ENCODE measurements at places on chromosomes 2 and 18. TPM values are rescaled to one million over a fixed set of nuclear protein-coding genes. Genes with fewer than 3 reads are reported as not detected.

EMILIN2 gene
- under 0.01 TPM for total RNA-seq

GLI2 gene
- 4.7 TPM for total RNA-seq

DPYSL5 gene
- total RNA-seq, result not detected

PLEK gene
- total RNA-seq, result under 0.01 TPM

ANKRD23 gene
- 0.54 TPM for total RNA-seq

- no peaks in the 10 kb centered on the region for H3K27me3 ChIP-seq
- H3K4me1 ChIP-seq, result peaks cover 7% of the 10 kb centered on the region
- no peak for DNase-seq
- no peak overlapping the region for H3K4me3 ChIP-seq
- H3K27ac ChIP-seq, result no peak overlapping the region
These were observed 260.0 kb upstream of the ID2 start for GRCh38 chr2:8421658-8422449.

DNA sequence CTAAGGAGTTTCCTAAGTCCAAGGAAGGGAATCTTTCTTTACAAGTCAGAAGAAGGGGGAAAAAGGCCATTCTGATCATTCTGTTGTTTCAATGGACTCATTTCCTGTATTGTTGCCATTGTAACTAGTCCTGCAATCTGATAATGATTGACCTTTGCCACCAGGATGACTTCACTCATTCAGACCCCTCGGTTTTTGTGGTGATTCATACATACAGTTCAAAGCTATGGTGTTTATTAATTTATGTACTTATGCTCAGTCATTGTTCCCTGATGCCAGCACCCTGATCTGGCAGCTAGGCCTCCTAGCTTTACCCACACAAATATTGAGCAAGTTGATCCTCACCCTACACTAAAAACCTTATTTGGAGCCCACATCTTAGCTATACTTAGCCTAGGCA is 57.6 kb upstream of the ZNF519 start:
- H3K36me3 ChIP-seq, result no peaks in the 10 kb centered on the region
- H3K27ac ChIP-seq, result no peak overlapping the region
- H3K4me3 ChIP-seq, result no peak overlapping the region
- DNase-seq, result no peak
- no peaks in the 10 kb centered on the region for H3K27me3 ChIP-seq

DNA sequence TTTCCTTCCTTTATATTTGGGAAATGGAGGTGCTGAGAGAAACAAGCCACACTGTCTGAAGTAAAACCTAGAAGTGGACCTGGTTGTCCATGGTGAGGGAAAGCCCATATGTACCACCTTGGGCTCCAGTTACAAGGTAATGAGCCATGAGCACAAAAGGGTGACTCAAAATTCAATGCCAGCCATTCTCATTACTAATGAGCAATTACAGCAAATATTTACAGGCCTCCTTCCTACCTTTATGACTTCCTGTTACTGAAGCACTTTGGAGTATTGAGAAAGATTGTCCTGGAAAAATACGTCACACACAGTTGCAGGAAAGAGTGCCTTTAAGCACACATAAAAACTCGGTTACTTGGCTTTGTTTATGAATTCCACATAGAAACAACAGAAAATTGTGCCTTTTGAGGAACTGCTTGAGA is 9.1 kb downstream of the EPAS1 start:
- H3K27ac ChIP-seq, result no peak overlapping the region
- H3K27me3 ChIP-seq, result no peaks in the 10 kb centered on the region
- peaks cover 18% of the 10 kb centered on the region for H3K36me3 ChIP-seq
- peaks cover 26% of the 10 kb centered on the region for H3K4me1 ChIP-seq
- H3K4me3 ChIP-seq, result no peak overlapping the region

- peak overlapping the region; percentile 43 for H3K27ac ChIP-seq
- no peak overlapping the region for H3K4me3 ChIP-seq
- no peaks in the 10 kb centered on the region for H3K36me3 ChIP-seq
- no peaks in the 10 kb centered on the region for H3K27me3 ChIP-seq
These were observed 114.7 kb upstream of the CYP1B1 start for GRCh38 chr2:38190542-38191218.

DNA sequence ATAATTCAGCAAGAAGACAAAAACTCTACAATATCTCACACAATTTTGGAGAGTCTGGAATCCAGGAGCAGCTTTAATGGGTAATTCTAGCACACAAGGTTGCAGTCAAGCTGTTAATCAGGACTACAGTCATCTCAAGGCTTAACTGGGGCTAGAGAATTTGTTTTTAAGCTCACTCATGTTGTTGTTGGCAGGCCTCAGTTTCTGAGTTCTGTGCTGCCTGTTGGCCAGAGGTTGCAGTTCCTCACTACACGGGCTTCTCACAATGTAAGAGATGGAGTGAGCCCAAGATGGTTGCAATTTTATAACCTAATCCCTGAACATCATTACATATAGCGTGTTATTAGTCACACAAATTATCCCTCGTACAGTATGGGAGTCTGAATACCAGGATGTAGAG is 50.6 kb upstream of the TMEFF2 start:
- H3K4me3 ChIP-seq, result no peak overlapping the region
- no peaks in the 10 kb centered on the region for H3K27me3 ChIP-seq
- no peak for DNase-seq
- H3K4me1 ChIP-seq, result no peaks in the 10 kb centered on the region
- no peak overlapping the region for H3K27ac ChIP-seq
- no peaks in the 10 kb centered on the region for H3K36me3 ChIP-seq

DNA sequence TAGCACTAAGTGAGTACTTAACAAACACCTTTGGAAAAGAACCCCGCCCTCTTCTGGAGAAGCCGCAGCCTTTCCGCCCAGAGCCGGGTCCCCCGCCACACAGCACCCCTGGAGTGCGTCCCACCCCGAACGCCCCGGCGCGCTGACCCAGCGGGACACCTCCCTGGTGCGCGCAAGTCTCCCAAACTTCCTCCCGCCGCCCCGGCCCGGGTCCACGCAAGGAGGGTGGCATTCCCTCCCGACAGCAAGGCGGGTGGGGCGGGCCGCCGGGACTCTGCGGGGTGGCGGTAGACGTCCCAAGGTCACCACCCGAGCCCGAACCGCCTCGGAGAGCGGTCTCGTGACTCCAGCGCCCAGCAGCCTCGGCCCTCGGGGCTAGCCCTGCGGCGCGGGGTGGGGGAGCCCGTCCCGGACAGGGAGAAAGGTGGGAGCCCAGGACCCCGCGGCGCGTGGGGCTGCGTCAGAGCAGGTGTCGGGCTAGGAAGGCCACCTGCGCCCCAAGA is 598 bp downstream of the CCDC93 start:
- peaks cover 3% of the 10 kb centered on the region for H3K4me1 ChIP-seq
- H3K36me3 ChIP-seq, result no peaks in the 10 kb centered on the region
- peak overlapping the region; percentile 80 for H3K4me3 ChIP-seq

DNA sequence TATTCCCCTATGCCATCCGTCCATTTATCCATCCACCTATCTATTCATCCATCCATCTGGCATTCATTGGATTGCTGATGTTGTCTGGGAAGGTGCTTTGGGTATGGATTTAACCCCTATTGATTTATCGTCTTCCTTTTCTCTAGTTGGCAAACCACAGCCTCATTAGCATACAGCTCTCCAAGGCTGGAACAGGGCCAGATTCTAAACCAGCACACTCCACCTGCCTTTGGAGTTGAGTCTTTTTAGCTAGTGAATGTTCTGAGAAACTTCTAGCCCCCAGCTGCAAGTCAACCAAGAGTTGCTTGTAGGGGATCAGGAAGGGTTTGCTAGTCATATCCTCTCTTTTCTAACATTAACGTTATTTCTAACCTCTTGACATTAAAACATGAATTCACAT is 90.7 kb downstream of the NRP2 start:
- no peak overlapping the region for H3K4me3 ChIP-seq
- H3K4me1 ChIP-seq, result peaks cover 34% of the 10 kb centered on the region
- DNase-seq, result no peak
- no peak overlapping the region for H3K27ac ChIP-seq
- H3K36me3 ChIP-seq, result peaks cover 18% of the 10 kb centered on the region

DNA sequence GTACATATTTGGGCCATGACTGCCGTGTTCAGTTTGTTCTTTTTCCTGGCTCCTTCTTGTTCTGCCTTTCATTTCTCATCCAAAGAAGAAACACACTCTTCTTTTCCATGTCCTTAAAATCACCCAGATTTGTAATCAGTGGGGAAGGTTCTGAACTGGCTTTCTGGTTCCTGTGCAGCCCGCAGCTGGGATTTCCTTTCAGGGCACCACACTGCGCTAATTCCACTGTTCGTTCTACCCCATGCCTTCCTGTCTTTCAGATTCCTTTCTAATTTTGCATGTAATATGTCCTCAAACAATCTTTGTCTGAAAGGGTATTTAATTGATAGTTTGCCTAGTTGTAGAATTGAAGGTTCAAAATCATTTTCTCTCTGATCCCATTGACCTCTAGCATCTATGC is 94.1 kb downstream of the HS1BP3 start:
- DNase-seq, result no peak
- H3K36me3 ChIP-seq, result no peaks in the 10 kb centered on the region
- H3K4me1 ChIP-seq, result peaks cover 7% of the 10 kb centered on the region

DNA sequence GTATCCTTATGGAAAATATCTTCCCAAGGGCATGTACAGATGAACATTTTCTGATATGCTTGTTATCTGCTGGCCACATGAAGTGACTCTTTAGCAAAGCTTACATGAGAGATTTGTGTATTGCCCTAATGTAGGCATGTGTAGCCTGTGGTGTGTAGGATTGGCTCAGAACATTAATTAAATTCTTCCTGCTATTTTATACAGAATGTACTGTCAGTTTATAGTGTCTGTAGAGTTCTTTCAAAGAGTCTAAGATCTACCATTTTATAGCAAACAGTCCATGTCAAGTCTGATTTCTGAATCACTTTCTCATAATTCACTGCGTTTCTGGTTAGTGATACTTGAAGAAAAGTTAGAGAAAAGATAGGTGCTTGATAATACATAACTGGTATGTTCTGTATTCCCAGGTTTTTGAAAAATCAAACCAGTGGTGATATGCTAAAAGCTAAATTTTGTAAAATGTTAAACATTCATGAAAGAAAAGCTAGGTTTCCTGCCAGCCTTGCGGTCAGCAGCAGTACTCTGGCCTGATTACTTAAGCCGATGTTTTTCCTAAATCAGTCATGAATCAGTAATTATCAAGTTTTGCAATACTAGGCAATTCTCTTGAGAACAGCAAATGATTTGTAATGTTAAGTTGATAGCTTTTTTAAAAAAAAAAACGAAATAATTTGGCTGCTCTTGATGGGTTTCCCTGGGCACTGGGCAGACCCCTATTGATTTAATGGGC is 30.9 kb upstream of the EFEMP1 start:
- no peaks in the 10 kb centered on the region for H3K36me3 ChIP-seq
- peaks cover 4% of the 10 kb centered on the region for H3K4me1 ChIP-seq

DNA sequence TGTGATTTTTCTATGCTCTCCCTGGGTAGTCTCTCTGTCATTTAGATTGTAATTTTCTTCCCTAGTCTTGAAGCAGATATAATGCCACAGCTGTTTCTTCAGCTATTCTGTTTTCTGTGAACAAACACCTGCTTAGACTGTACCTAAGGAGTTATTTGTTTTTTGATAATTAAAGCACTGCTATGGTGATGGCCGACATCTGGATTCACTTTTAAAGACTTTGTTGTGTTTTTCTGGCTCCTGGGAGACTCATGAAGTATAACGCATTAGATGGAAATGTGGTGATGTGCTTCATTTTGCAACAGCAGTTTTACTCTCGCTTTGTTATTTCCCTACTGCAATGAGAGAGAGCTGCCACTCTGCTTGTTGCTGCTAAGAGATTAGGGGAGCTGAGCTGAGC is 15.7 kb upstream of the C2orf69 start:
- H3K36me3 ChIP-seq, result no peaks in the 10 kb centered on the region
- H3K27me3 ChIP-seq, result no peaks in the 10 kb centered on the region
- H3K4me3 ChIP-seq, result no peak overlapping the region

- no peak overlapping the region for H3K27ac ChIP-seq
- H3K4me3 ChIP-seq, result no peak overlapping the region
- no peak for DNase-seq
- H3K27me3 ChIP-seq, result no peaks in the 10 kb centered on the region
These were observed 101.0 kb downstream of the SLC25A12 start for GRCh38 chr2:171792886-171793580.

DNA sequence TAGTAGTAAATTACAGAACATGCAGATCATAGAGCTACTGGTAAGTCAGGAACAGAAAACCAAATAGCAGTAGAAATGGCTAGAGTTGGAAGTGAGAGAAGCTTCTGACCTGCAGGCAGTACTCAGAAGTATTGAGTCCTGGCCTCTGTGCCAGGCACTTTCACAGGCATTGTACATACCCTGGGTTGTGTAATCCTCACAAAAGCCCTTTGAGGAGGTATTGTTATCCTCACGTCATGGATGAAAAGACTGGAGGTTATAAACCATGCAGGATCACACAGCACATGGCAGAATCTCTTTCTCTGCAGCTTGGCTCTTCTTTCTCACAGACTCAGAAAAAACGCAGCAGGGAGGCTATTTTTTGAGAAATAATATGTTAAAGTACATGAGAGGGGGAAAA is 789.3 kb upstream of the FAM98A start:
- H3K4me1 ChIP-seq, result no peaks in the 10 kb centered on the region
- H3K27ac ChIP-seq, result no peak overlapping the region
- no peaks in the 10 kb centered on the region for H3K36me3 ChIP-seq
- H3K4me3 ChIP-seq, result no peak overlapping the region

DNA sequence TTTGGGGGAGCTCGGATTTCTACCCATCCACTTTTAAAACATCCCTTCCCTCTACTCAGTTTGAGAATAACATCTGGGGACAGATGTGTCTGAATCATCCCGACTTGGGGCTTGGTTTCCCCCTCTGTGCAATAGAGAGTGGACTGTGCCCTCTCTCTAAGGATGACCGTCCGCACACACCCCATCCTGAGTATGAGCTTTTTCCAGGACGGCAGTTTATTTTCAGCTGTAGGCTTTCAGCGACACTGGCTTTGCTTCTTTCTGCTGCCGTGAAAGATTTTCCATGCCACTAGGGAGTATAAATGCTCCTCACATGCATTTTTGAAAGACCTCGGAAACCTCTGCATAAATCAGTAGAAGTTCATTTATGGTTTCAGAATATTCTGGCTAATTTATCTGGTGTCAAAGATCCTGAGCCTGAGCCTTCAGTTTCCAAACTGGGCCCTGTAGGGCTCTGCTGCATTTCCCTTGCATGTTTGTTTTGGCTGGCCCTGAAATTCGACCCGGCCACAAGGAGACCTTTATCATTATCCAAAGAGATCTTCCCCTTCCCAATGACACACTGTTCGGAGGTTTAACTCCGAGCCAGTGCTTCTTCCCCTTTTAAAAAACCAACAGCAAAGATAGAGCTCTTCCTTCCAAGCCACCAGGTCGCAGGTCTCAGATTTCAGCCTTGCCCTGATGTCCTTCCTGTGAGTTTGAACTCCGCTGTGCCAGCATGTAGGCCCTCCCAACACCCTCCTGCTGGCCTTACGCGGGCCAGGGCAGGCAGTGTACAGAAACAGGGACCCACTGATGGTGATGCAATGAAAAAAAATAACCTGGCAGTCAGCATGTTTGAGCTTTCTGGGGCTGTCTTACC is 53.3 kb downstream of the FECH start:
- H3K27me3 ChIP-seq, result peaks cover 5% of the 10 kb centered on the region
- H3K4me3 ChIP-seq, result no peak overlapping the region
- H3K4me1 ChIP-seq, result peaks cover 1% of the 10 kb centered on the region
- no peak overlapping the region for H3K27ac ChIP-seq

DNA sequence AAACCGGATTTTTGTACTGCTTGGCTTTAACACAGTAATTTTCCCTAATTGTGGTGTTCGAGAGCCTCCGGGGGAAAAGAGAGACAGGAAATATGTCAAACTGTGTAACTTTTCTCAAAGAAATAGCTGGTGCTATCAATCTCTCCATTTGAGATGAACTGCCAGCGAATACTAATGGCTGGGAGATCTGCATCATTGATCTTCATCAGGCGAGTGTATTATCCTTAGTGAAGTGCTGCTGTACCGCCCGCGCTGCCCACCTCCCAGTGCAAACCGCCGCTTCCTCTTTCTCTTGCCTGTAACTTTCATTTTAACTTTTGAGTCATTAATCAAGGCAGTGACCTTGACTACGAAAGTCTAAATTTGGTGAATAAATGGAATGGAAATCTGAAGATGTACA is 246.1 kb upstream of the ST6GAL2 start:
- H3K27ac ChIP-seq, result no peak overlapping the region
- no peak overlapping the region for H3K4me3 ChIP-seq
- no peak for DNase-seq
- no peaks in the 10 kb centered on the region for H3K27me3 ChIP-seq

Measured in IMR-90 (cell line).